Right forelimb (tissue), 1 donor: ENCODE measurements at places on chromosomes 16 and 17.

- DNase-seq: no peak
Observed at GRCh38 chr16:11481987-11482386, 104.7 kb downstream of the LITAF start.

- no peak for DNase-seq
Observed at GRCh38 chr16:55379371-55379770, 55.4 kb downstream of the IRX6 start.

- DNase-seq: no peak
Observed at GRCh38 chr16:29022196-29022595, 37.3 kb downstream of the LAT start.

- peak; percentile 69 for DNase-seq
Observed at GRCh38 chr16:87723226-87723623, 42.6 kb downstream of the KLHDC4 start.

DNA sequence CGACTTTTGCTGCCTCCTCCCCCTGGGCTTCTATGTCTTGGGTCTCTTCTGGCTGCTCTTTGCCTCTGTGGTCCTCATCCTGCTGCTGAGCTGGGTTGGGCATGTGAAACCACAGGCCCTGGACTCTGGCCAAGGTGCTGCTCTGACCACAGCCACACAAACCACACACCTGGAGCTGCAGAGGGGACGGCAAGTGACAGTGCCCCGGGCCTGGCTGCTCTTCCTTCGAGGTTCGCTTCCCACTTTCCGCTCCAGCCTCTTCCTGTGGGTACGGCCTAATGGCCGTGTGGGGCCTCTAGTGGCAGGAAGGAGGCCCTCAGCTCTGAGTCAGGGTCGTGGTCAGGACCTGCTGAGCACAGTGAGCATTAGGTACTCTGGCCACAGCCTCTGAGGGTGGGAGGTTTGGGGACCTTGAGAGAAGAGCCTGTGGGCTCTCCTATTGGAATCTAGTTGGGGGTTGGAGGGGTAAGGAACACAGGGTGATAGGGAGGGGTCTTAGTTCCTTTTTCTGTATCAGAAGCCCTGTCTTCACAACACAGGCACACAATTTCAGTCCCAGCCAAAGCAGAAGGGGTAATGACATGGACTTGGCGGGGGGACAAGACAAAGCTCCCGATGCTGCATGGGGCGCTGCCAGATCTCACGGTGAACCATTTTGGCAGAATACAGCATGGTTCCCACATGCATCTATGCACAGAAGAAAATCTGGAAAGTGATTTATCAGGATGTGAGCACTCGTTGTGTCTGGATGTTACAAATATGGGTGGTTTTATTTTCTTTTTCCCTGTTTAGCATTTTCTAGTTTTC lies 2.3 kb downstream of the GP1BA start:
- DNase-seq: no peak
